WTC11 (cell line): ENCODE measurements at places on chromosomes 16 and 17. TPM values are rescaled to one million over a fixed set of nuclear protein-coding genes. Genes with fewer than 3 reads are reported as not detected.

DNA sequence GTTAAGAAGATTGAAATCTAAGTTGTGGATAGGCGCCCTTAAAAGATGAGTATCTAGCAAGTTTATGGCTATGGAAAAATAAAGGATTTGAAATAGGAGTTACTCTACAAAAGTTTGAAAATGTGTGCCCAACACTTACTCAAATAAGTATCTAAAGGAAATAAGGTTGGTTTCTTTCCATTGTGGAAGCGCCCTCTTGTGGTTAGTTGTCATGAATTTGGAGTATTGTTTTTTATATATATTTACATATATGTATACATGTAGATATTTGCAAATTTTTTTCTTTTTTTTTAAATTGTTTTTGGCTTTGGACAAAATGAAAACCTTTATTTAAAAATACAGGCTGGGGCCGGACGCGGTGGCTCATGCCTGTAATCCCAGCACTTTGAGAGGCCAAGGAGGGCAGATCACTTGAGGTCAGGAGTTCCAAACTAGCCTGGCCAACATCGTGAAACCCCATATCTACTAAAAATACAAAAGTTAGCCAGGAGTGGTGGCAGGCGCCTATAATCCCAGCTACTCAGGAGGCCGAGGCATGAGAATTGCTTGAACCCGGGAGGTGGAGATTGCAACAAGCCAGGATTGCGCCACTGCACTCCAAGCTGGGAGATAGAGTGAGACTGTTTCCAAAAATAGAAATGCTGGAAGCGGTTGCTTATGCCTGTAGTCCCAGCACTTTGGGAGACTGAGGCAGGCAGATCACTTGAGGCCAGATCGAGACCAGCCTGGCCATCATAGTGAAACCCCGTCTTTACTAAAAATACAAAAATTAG, 24.0 kb upstream of the VPS4A start:
- no peak for DNase-seq

DNA sequence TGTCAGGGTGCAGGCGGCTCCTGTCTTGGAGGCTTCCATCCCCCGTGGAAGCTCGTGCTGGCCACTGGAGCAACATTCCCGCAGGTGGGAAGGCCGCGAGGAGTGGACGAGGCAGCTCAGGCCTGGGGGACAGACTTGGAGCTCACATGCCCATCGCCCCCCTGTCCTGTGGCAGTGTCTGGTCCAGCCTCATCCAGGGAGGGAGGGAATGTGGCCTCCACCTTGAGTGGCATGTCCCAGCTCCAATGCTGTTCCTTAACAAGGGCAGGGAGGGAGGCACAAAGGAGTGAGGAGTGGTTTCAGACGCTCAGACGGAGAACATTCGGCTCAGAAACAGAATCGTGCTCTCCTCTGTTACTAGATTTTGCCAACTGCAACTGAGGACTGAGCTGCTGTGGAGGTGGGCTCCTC, 159.4 kb upstream of the CHMP6 start:
- DNase-seq: peak; percentile 41

Gene BCO1
- total RNA-seq: 0.15 to 0.23 TPM (median 0.23 TPM) in 3 replicates

Gene PLLP
- total RNA-seq: 2.8 to 3.4 TPM (median 3.2 TPM) in 3 replicates

Gene CES3
- total RNA-seq: 3.3 to 6.0 TPM (median 5.7 TPM) in 3 replicates
